ENCODE measurements at places on chromosomes 5 and 9. TPM values are rescaled to one million over a fixed set of nuclear protein-coding genes. Genes with fewer than 3 reads are reported as not detected.

- peaks cover 44% of the 10 kb centered on the region for H3K27me3 ChIP-seq
- DNase-seq, result no peak
- H3K36me3 ChIP-seq, result peaks cover 10% of the 10 kb centered on the region
- peak overlapping the region; percentile 33 for H3K4me3 ChIP-seq
- H3K27ac ChIP-seq, result no peak overlapping the region
- peaks cover 12% of the 10 kb centered on the region for H3K4me1 ChIP-seq
These were observed 133.3 kb upstream of the DMRT1 start for GRCh38 chr9:708182-708550.

- H3K27me3 ChIP-seq, result peaks cover 46% of the 10 kb centered on the region
- H3K4me3 ChIP-seq, result no peak overlapping the region
- H3K36me3 ChIP-seq, result no peaks in the 10 kb centered on the region
- H3K27ac ChIP-seq, result no peak overlapping the region
- peaks cover 14% of the 10 kb centered on the region for H3K4me1 ChIP-seq
- DNase-seq, result no peak
These were observed 6.1 kb upstream of the CEP72 start for GRCh38 chr5:606061-606460.

CER1 gene
- total RNA-seq, result not detected

- no peak overlapping the region for H3K4me3 ChIP-seq
- H3K4me1 ChIP-seq, result peaks cover 24% of the 10 kb centered on the region
- H3K27me3 ChIP-seq, result no peaks in the 10 kb centered on the region
- peaks cover 15% of the 10 kb centered on the region for H3K36me3 ChIP-seq
- H3K27ac ChIP-seq, result no peak overlapping the region
These were observed 8.7 kb downstream of the APTX start for GRCh38 chr9:32992595-32993238.

SOHLH1 gene
- not detected for total RNA-seq

GRCh38 chr9:76516871-76517270, 57.9 kb downstream of the GCNT1 start:
- no peak overlapping the region for H3K4me3 ChIP-seq
- no peak overlapping the region for H3K27ac ChIP-seq
- H3K4me1 ChIP-seq, result no peaks in the 10 kb centered on the region
- DNase-seq, result no peak
- no peaks in the 10 kb centered on the region for H3K27me3 ChIP-seq

DNA sequence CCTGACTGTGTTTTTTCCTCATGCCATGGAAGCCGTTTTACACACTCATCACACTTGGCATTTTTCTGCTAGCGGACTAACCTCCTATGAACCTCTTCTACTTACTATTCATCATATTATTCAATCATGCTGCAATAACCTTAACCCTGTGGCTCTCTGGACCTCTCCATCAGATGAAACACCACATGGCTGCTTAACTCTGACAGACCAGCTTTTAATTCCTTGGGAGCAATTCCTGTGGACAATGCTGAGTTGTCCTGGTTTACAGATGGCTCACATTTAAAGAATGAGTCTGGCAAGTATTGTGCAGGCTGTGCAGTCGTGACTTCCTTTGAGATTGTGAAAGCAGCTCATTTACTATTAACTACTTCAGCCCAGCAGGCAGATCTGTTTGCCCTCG, 9.0 kb downstream of the OR1J1 start:
- H3K27me3 ChIP-seq, result peaks cover 9% of the 10 kb centered on the region
- H3K4me1 ChIP-seq, result peaks cover 6% of the 10 kb centered on the region
- H3K36me3 ChIP-seq, result no peaks in the 10 kb centered on the region
- no peak overlapping the region for H3K27ac ChIP-seq
- no peak overlapping the region for H3K4me3 ChIP-seq

CTXN3 gene
- not detected for total RNA-seq

DNA sequence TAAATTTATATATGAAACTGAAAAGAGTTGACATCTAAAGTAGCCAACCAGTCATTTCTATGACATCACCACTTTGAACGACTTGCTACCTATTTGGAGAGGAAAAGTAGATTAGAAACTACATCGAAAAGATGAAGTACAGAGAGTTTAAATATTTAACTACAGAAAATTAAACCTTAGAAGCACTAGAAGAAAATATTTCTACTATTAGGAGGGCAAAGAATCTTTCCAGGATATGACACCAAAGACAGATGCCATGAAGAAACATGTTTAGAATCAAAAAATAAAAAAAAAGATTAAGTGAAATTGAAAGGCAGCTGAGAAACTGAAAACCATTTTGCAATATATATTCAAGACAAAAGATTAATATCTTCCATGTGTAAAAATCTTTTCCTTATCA, 144.7 kb downstream of the COL23A1 start:
- H3K27ac ChIP-seq, result no peak overlapping the region
- DNase-seq, result no peak
- H3K4me3 ChIP-seq, result no peak overlapping the region
- peaks cover 38% of the 10 kb centered on the region for H3K27me3 ChIP-seq
- no peaks in the 10 kb centered on the region for H3K36me3 ChIP-seq

ZNF618 gene
- 1.7 TPM for total RNA-seq

GRCh38 chr5:151213803-151214613, 9.9 kb downstream of the CCDC69 start:
- H3K27ac ChIP-seq, result peak overlapping the region; percentile 100
- no peaks in the 10 kb centered on the region for H3K27me3 ChIP-seq
- H3K4me3 ChIP-seq, result peak overlapping the region; percentile 88
- peak; percentile 66 for DNase-seq

GRCh38 chr9:71910650-71911060, 338 bp downstream of the ABHD17B start:
- peak overlapping the region; percentile 99 for H3K27ac ChIP-seq
- H3K4me3 ChIP-seq, result peak overlapping the region; percentile 100
- no peak for DNase-seq
- no peaks in the 10 kb centered on the region for H3K27me3 ChIP-seq

DNA sequence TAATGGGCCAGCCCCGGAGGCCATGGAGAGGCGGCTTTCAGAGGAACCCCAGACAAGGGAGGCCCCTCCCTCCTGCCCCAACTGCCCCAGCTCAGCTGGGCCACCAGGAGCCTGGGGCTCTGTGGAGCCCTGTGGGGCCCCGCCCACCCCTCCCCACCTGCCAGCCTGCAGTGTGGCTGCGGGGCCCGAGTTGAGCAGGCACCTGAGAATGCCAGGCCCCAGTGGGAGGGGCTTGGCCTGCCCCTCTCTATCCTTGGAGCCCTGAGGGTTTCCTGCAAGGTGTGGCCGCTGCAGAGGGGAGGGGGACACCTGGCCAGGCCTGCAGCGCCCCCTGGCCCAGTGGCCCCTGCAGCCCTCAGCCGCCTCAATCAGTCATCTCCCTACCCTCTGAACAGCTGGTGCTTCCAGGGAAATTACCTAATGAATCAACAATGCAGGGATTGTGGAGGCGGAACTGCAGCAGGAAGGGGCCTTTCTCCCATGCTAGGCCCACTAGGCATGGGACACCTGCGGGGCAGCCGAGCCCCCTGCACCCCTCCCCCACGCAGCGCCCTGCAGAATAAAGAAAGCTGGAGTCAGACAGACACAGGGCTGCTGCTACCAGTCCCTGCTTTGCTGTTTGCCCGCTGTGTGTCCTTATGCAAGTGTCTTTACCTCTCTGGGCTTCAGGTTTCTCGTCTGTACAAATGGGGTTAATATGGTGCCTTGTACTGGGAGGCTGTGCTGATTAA, 48.0 kb downstream of the LMX1B start:
- H3K4me3 ChIP-seq, result no peak overlapping the region
- no peaks in the 10 kb centered on the region for H3K4me1 ChIP-seq
- no peak for DNase-seq
- peaks cover 2% of the 10 kb centered on the region for H3K36me3 ChIP-seq
- peaks cover 41% of the 10 kb centered on the region for H3K27me3 ChIP-seq

GRCh38 chr9:16360247-16360646, 510.2 kb downstream of the BNC2 start:
- no peak overlapping the region for H3K27ac ChIP-seq
- no peaks in the 10 kb centered on the region for H3K4me1 ChIP-seq
- H3K4me3 ChIP-seq, result no peak overlapping the region
- no peak for DNase-seq

GRCh38 chr5:33065131-33065530, 354.0 kb downstream of the NPR3 start:
- H3K4me3 ChIP-seq, result no peak overlapping the region
- no peak for DNase-seq
- H3K36me3 ChIP-seq, result no peaks in the 10 kb centered on the region
- H3K4me1 ChIP-seq, result no peaks in the 10 kb centered on the region
- no peaks in the 10 kb centered on the region for H3K27me3 ChIP-seq
- H3K27ac ChIP-seq, result no peak overlapping the region

DNA sequence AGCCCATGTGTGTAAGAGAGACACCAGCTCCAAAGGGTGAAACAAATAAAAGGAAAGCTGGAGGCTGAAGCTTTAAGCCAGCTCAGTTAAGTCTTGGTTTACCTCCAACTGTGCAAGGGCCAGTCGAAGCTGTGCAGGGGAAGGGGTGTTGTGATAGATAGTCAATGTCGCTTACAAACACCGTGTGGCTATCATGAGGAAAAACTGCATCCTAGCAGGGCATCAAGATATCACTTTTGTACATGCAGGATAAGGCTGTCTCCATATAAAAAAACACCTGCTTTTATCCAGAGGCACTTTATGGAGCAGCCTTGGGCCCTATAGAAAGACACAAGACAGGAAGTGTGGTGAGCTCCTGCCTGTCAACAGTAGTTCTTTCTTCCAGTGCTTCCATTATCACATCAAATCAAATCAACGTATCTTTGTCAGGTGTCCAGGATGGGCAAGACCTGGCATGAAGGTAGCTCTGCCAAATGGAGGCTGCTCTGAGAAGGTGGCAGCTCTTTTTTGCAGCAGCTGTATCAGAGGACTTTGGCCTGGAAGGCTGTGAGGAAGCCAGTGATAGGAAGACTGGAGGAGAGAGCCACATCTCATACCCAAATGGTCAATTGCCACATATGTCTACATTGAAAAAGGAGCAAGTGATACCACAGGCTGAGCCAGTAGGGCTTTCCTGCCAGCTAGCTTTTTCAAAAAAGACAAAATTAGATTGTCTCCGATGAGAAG, 29.3 kb upstream of the SELENOP start:
- no peak for DNase-seq
- H3K27ac ChIP-seq, result no peak overlapping the region
- peaks cover 2% of the 10 kb centered on the region for H3K36me3 ChIP-seq
- peaks cover 10% of the 10 kb centered on the region for H3K27me3 ChIP-seq
- H3K4me1 ChIP-seq, result no peaks in the 10 kb centered on the region
- no peak overlapping the region for H3K4me3 ChIP-seq

GRCh38 chr9:114261987-114262386, 60.9 kb upstream of the ORM1 start:
- H3K36me3 ChIP-seq, result no peaks in the 10 kb centered on the region
- no peak overlapping the region for H3K27ac ChIP-seq
- H3K4me3 ChIP-seq, result no peak overlapping the region
- DNase-seq, result no peak

CNTNAP3B gene
- total RNA-seq, result 0.37 TPM

- H3K27me3 ChIP-seq, result no peaks in the 10 kb centered on the region
- no peak overlapping the region for H3K4me3 ChIP-seq
- H3K4me1 ChIP-seq, result no peaks in the 10 kb centered on the region
- H3K36me3 ChIP-seq, result no peaks in the 10 kb centered on the region
- no peak for DNase-seq
These were observed 820.7 kb upstream of the TYRP1 start for GRCh38 chr9:11872471-11872870.

CFAP157 gene
- total RNA-seq, result 0.27 TPM

PHF24 gene
- not detected for total RNA-seq

All from T-helper 17 cell (primary cell).